Heart right ventricle (tissue), 16 donors: ENCODE measurements at places on chromosomes 7 and 10. TPM values are rescaled to one million over a fixed set of nuclear protein-coding genes. Genes with fewer than 3 reads are reported as not detected.
A peak's percentile ranks its signal among the peaks of the same experiment; 100 is the strongest.

Gene ANKRD2
- 395 TPM for total RNA-seq

Gene SH3PXD2A
- total RNA-seq, result 34.0 TPM

GRCh38 chr7:77991656-77992055 is 193.1 kb downstream of the PHTF2 start:
- H3K27ac ChIP-seq, result no peak overlapping the region
- H3K27me3 ChIP-seq, result no peaks in the 10 kb centered on the region
- H3K36me3 ChIP-seq, result no peaks in the 10 kb centered on the region
- H3K4me1 ChIP-seq, result no peaks in the 10 kb centered on the region

GRCh38 chr7:44977304-44977958 is 1.4 kb downstream of the MYO1G start:
- DNase-seq, result no peak
- peaks cover 67% of the 10 kb centered on the region for H3K4me1 ChIP-seq
- H3K27ac ChIP-seq, result no peak overlapping the region
- H3K36me3 ChIP-seq, result peaks cover 21% of the 10 kb centered on the region
- H3K27me3 ChIP-seq, result no peaks in the 10 kb centered on the region
- peak overlapping the region; percentile 18 for H3K4me3 ChIP-seq

- no peaks in the 10 kb centered on the region for H3K4me1 ChIP-seq
- DNase-seq, result no peak
- no peaks in the 10 kb centered on the region for H3K27me3 ChIP-seq
- H3K4me3 ChIP-seq, result no peak overlapping the region
Observed at GRCh38 chr7:119452401-119452800, 820.6 kb upstream of the KCND2 start.

GRCh38 chr10:3990307-3990706 is 205.3 kb upstream of the KLF6 start:
- no peaks in the 10 kb centered on the region for H3K36me3 ChIP-seq
- no peak overlapping the region for H3K4me3 ChIP-seq
- H3K27me3 ChIP-seq, result no peaks in the 10 kb centered on the region
- H3K4me1 ChIP-seq, result peaks cover 13% of the 10 kb centered on the region
- no peak for DNase-seq

DNA sequence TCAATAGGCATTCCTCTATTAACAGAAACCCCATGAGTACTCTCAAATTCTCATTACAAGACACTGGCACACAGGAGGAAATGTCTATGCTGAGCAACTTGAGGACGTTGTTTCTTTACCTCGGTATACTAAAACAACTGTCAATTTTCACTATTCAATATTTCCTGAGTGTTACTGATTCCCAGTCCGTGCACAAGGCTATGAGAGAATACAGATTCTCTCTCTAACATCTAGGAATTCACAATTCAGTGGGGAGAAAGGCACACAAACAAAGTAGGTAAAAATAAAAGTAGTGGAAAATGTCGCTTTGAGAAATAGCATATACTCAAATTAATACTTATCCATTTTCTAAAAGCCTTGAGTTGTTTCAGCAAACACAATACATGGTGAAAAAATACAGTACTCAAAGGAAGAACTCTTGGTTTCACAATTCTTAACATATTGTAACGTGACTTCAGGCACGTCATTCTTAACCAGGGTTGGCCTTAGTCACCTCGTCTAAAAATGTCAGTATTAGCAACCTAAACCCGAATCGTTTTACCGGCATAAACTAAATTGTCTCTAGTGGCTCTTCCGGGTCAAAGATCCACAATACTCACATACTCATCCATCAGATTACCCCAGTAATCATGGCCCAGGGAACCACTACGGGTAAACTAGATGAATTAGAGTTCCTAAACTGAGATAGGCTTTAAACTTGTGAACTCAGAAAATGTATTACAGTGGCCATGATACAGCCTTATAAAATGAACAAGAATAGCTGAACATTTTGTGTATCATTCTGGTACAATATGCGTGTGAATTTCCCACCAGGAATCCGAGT is 1.5 kb downstream of the IPMK start:
- no peaks in the 10 kb centered on the region for H3K27me3 ChIP-seq
- H3K27ac ChIP-seq, result peak overlapping the region; percentile 94
- H3K4me3 ChIP-seq, result peak overlapping the region; percentile 82
- DNase-seq, result no peak
- no peaks in the 10 kb centered on the region for H3K36me3 ChIP-seq

- peaks cover 63% of the 10 kb centered on the region for H3K4me1 ChIP-seq
- H3K36me3 ChIP-seq, result no peaks in the 10 kb centered on the region
- peak; percentile 72 for DNase-seq
- no peak overlapping the region for H3K4me3 ChIP-seq
- peak overlapping the region; percentile 96 for H3K27ac ChIP-seq
- no peaks in the 10 kb centered on the region for H3K27me3 ChIP-seq
Observed at GRCh38 chr10:132519382-132520176, 18.0 kb upstream of the INPP5A start.

DNA sequence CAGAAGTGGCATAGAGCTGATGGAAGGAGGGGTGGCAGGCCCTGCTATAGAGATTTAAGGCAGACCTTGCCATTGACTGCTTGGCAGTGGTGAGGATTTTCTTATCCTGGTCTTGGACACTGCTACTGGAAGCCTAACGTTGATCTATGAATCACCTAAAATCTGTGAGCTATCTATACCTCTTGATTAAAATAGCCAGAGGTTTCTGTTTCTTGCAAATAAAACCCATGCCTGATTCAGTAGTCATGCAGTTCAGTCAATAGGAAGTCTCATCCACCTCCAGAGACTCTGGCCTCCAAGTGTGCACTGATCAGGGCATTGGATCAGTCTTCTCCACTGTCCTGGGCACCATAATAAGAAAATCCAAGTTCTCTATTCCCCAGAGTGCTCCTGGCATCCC is 286.5 kb downstream of the PTEN start:
- no peaks in the 10 kb centered on the region for H3K27me3 ChIP-seq
- DNase-seq, result no peak
- H3K27ac ChIP-seq, result no peak overlapping the region
- peaks cover 5% of the 10 kb centered on the region for H3K4me1 ChIP-seq
- no peaks in the 10 kb centered on the region for H3K36me3 ChIP-seq
